ENCODE measurements at places on chromosomes 12 and 14.

DNA sequence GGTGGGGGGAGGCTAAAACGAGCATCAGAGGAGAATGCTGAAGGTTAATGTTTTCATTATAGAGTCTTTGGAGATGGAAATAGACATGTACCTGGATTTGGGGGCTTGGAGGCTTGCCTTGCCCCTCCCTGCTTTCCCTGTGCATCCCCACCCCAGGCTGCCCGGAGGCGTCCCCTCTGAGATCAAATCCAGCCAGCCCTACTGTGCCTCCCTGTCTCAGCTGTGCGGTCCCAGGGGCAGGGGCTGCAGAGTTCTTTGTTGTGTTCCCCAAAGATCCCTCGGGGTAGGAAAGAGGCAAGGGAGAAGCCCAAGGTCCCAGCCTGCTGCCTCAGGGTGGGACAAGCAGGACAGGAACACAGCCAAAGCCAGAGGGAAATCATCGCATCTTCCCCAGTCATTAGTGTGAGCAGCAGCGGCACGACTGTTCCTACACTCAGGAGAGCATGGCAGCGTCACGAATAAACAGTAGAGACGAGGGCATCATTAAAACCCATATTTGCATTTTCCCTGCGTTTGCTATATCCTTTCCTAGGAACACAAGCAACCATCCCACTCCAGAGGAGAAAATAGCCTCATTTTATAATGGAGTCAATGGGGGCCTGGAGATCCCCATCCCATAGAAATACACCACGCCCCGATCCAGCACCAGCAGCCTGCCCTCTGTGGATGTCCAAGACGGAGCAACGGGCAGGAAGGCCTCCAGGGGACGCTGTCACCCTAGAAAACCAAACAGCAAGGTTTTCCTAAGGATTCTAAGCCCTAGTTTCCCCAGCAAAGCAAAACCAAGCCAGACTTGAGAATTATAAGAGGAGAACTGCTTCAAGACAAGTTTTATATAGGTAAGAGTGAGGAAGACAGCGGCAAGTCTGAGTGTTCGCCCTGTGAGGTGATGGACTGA is 32.4 kb downstream of the ANO2 start:
- DNase-seq: no peak
- no peaks in the 10 kb centered on the region for H3K4me1 ChIP-seq
- H3K27ac ChIP-seq: no peak overlapping the region

DNA sequence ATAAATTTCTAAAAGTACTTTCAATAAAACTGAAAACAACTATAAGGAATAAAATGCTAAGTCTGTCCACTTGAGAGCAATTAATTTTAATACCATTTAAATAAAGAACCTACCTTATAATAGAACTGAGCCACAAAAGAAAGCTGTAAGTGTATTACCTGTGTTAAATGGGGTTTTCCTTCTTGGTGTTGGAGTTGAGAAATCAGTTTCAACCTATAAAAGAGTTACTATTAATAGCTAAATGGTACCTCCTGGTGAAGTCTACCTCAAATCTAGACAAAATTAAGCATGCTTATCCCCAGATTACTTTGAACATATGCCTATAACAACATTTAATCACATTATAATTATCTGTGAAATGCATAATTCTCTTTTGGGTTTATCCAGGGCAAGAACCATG is 48.8 kb downstream of the MIS18BP1 start:
- DNase-seq: no peak
- no peak overlapping the region for H3K4me3 ChIP-seq
- H3K27ac ChIP-seq: no peak overlapping the region
- peaks cover 7% of the 10 kb centered on the region for H3K36me3 ChIP-seq
- H3K27me3 ChIP-seq: no peaks in the 10 kb centered on the region

DNA sequence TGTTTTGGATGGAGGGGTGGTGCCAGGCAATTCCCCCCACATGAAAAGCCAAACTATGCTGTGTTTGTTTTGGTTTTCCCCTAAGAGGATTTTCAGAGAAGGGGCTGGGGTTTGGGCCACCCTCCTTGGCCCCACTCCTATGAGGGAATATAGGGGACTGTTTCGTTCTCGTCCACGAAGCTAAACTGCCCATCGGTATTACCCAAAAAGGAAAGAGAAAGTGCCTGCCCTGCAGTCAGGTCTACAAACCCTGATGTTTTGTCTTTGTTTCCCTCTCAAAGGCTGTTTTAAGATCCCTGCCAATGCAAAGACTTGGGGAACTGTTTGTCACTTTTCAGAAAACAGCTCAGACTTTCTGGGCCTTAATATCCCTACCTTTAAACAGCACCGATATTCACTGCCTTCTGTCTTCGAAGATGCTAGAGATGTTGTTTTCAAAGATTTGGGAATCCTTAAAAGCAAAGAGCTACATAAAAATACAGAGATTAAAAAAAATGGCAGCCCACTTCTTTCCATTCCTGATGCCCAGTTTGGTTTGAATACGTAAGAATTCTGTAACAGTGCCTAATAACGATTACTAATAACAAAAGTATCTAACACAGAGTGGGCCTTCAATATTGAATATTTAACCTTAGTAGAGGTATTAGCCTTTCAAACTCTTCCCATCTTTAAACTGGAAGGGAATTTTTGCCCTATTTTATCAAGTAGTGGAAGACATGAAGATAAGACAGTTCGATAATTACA is 518.4 kb downstream of the MED13L start:
- H3K4me1 ChIP-seq: no peaks in the 10 kb centered on the region
- no peak for DNase-seq
- H3K27me3 ChIP-seq: no peaks in the 10 kb centered on the region
- no peaks in the 10 kb centered on the region for H3K36me3 ChIP-seq

- no peak for DNase-seq
- H3K36me3 ChIP-seq: no peaks in the 10 kb centered on the region
- H3K4me3 ChIP-seq: no peak overlapping the region
- H3K27ac ChIP-seq: no peak overlapping the region
These were observed 61.4 kb downstream of the POLR3B start for GRCh38 chr12:106418970-106419369.

DNA sequence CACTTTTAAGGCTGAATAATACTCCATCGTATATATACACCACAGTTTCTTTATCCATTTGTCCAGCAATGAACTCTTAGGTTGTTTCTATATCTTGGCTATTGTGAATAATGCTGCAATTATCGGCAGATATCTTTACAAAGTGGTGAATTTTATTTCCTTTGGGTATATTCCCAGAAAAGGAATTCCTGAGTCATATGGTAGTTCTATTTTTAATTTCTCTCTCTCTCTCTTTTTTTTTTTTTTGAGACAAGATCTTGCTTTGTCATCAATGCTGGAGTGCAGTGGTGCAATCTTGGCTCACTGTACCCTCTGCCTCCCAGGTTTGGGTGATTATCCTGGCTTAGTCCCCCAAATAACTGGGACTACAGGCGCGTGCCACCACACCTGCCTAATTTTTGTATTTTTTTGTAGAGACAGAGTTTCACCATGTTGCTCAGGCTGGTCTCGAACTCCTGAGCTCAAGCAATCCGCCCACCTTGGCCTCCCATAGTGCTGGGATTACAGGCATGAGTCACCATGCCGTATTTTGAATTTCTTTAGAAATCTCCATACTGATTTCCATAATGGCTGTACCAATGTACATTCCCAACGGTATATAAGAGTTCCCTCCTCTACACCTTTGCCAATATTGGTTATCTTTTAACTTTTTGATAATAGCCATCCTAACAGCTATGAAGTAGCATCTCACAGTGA is 98.4 kb downstream of the EFCAB11 start:
- no peaks in the 10 kb centered on the region for H3K4me1 ChIP-seq
- no peak overlapping the region for H3K4me3 ChIP-seq
- H3K36me3 ChIP-seq: no peaks in the 10 kb centered on the region

DNA sequence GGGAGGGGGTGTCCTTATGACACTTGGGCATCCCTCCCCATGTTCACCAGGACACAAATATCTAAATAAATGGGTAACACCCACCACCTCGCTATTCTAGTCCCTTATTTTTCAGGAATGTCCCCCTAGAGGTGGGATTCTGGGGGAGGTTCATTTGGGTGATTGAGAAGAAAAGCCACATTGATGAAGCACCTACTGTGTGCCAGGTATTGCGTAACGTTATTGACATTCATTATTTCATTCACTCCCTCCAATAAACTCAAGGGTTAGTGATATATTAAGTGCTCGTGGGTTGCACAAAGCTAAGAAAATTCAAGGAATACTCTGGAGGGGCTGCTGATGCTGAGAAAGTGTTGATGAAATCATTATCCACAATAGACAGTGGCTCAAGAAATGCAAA is 92.5 kb upstream of the NOS1 start:
- no peaks in the 10 kb centered on the region for H3K36me3 ChIP-seq
- no peak overlapping the region for H3K4me3 ChIP-seq
- no peak for DNase-seq
- no peak overlapping the region for H3K27ac ChIP-seq
- H3K27me3 ChIP-seq: no peaks in the 10 kb centered on the region
- no peaks in the 10 kb centered on the region for H3K4me1 ChIP-seq

GRCh38 chr14:64187331-64187730 is 106.8 kb downstream of the ESR2 start:
- H3K4me1 ChIP-seq: no peaks in the 10 kb centered on the region
- DNase-seq: no peak
- H3K36me3 ChIP-seq: peaks cover 44% of the 10 kb centered on the region
- no peak overlapping the region for H3K27ac ChIP-seq

DNA sequence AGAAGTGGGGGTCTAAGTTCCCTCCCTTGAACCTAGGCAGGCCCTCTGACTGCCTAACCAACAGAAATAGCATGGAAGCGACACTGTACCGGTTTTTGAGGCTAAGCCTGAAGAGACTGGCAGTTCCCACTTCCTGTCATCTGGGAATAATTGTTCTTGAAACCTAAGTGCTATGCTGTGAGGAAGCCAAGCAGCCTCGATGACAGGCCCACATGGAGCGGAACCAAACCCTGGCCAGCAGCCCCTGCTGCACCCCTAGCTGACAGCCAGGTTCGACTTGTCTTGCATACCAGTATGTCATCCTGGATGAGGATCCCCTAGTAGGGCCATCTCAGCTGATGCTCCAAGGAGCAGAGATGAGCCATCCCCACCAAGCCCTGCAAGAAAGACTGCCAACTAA is 6.4 kb upstream of the GPR68 start:
- no peak overlapping the region for H3K27ac ChIP-seq
- H3K36me3 ChIP-seq: no peaks in the 10 kb centered on the region
- H3K4me3 ChIP-seq: no peak overlapping the region
